Foreskin fibroblast (primary cell): ENCODE measurements at places on chromosomes 16 and 17.

DNA sequence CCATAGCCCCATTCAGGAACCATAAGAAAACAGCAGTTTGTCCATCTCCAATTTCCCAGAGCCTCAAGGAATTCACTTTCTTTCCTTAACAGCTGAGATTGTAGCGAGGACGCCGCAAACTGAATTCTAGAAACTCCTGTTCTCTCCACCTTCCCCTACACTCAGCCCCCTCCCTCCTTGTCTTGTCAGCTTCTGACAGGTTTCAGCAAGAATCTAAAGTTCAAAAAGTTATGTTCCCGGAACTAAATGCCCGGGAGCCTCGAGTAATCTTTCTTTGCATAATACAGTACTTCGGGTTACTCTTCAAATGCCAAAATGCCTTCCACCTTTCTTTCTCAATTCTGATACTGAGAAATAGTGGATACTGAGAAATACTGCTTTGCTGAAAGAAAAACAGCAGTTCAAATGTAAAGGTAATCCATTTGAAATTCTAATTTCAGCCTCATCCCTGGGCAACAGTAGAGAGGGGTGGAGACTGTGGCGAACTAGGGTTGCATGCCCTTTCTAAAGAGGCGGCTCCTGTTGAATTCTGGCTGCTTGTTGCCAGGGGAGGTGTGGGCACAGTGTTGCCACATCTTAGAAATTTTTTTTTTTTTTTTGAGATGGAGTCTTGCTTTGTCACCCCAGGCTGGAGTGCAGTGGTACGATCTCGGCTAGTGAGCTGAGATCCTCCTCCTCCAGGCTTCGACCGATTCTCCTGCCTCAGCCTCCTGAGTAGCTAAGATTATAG, 63.5 kb upstream of the USP7 start:
- no peak for DNase-seq

DNA sequence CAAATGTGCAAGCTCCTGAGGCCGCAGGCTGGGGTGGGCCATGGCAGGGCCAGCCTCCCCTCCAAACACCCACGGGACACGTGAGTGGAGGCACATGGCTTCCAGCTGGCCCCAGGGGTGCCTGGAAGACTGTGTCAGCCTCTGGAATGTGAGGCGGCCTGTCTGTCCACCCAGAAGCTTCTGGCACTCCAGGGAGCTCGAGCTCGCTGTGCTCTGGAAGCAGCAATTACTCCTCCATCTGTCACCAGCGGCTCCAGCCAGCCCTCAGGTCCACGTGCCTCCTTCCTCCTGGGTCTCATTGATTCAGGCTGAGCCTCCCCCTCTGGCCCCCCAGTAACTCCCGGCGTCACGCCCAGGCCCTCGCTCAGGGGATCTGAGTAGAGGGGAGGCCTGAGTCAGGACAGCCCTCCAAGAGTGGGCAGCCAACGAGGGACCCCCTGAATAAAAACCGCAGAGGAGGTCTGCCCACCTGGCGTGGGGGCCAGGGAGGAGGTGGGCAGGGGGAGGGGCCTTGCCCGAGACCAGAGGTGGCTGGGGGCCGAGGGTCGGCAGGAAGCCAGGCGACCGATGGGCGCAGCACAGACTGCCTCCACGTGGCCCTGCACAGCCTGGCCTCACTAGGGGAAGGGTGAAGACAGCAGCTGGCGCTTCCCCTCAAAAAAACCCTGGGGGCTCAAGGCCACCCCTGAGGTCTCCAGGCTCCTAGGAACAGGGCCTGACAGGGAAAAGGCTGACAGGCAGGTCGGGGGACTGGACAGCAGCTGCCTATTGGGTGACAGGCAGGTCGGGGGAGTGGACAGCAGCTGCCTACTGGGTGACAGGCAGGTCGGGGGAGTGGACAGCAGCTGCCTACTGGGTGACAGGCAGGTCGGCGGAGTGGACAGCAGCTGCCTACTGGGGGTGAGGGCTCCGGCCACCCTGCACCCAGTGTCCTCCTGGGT, 11.9 kb downstream of the PIEZO1 start:
- DNase-seq, result peak; percentile 97

GRCh38 chr17:51185763-51186332, 19.6 kb downstream of the NME2 start:
- no peak for DNase-seq

GRCh38 chr16:54677308-54677950, 253.2 kb upstream of the IRX5 start:
- DNase-seq, result no peak

GRCh38 chr17:30922235-30923030, 688 bp downstream of the ADAP2 start:
- DNase-seq, result no peak

DNA sequence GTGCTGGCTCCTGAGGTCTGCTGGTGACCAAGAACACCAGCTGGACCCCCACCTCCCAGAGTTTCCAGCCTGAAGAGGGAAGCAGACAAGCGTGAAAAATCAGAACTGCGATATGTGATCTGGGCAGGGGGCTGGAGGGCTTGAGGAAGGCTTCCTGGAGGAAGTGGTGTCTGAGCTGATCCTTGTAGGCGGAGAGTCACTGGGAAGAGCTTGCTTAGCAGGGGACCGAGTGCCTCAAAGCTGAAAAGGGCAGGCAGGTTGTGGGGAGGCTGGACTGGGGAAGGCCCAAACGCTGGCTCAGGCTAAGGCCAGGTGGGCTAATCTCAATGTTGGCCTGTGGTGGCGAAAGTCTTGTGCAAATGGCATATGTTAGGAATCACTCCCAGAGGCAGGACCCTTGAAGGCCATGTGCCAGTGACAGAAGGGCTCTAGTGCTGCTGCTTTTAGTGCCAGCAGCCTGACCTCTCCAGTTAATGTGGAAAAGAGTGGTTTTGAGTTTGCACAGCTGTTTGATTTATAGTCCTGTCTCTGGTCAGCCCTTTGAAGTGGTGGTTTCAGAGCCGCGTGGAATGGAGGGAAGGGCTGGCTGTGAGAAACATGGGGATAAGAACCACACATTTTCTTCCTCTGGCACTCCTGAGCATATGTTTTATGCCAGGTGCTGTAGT, 85.3 kb upstream of the LGALS9 start:
- no peak for DNase-seq

GRCh38 chr16:50988441-50988840, 162.6 kb downstream of the SALL1 start:
- DNase-seq, result no peak

DNA sequence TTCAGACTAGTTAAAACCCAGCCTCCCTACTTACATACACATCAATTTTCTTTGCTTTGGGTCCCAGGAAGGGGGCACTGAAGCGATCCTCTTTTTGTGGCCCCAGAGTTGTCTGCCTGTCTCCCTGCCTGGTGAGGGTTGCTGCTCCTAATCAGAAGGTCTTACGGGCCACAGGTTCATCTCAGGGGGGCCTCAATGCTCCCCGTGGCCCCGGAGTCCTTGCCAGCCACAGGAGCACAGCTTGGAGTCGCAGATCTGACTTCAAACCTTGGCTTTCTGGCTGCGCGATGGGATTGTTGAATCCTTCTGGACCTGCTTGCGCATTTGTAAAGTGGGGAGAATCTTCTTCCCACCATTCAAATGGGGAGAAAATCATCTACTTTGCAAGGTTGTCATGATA, 44.8 kb upstream of the MYH10 start:
- DNase-seq, result no peak

DNA sequence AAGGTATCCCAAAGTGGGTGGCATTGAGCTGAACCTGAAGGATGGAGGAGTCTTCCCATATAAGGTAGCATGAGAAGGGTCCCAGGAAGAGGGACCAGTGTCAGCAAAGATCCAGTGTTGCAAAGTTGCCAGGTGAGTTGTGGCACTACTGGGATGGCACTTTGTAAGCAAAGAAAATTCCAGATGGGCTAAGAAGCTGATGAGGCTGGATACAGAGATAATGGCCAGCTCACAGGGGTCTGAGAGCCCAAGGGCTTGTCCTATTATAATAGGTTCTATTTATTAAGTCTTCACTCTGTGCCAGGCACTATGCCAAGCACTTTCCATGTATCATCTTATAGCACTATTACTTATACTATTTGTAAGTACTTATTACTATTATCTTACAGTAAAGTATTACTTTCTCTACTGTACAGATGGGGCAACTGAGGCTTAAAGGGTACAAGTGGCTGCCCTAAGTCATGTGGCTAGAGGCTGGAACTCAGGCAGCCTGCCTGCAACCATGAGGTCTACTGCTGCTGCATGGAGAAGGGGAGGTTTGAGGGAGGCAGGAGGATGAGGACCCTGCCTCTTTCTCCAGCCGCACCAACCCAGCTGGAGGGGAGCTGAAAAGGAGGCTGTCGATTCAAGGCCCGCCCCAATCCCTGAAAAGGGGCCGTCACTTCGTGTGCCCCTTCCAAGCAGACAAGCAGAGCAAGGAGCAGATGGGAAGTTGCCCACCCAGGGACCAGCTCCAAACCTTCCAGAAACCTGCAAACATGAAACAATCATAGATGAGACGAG, 86.5 kb downstream of the C16orf78 start:
- DNase-seq, result no peak

GRCh38 chr17:17400070-17400469, 76.7 kb upstream of the MED9 start:
- DNase-seq, result no peak

- no peak for DNase-seq
These were observed 231.2 kb downstream of the PRKCA start for GRCh38 chr17:66533572-66533971.

GRCh38 chr17:75476271-75476671, 19.8 kb downstream of the TMEM94 start:
- no peak for DNase-seq

DNA sequence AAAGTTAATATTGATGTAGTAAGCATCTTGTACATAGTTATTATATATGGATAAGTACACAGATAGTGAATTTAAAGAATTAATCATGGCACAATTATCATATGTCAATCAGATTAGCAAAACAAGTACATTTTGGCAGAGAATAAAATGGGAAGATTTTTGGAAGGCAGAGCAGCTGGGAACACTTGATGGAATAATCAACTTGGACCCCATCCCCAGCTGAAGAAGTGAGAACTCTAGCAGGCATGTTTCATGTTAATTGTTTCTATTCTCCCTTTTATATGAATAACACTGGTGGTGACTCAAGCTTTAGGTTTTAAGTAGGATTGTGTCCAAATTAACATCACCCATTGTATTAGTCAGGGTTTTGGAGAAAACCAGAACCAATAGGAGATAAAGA, 198.7 kb downstream of the KCNJ2 start:
- no peak for DNase-seq

- DNase-seq, result no peak
These were observed 63.3 kb downstream of the GAN start for GRCh38 chr16:81378049-81378448.

DNA sequence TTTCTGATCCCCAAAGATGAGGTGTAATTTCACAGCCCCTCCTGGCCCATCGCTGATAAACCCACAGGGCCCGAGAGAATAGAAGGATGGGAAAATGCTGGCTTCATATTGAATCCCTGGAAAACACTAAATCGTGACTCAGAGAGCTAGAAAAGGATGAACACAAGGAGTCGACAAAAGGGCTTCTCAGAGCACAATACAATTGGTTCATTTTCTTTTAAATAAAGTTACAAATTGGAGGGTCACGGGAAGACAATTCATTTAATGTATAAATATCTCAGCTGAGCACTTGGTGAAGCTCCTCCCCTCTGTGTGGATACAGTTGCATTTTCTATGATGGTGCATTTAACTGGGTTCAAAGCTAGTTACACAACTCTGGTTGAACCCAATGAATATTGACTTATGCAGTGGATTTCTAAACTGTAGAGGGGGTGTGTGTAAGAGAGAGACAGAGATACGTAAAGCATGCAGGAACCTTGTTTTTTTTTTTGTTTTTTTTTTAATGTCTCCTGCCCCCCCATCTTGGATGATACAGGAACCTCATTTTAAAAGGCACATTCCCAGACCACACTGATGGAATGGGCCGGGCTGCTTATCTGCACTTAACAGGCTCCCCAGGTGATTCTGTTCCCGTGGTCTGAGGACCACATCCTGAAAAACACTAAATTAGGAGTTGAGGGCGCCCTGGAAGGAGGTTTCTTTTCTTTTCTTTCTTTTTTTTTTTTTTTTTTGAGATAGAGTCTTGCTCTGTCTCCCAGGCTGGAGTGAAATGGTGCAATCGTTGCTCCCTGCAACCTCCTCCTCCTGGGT, 14.1 kb downstream of the TTYH2 start:
- no peak for DNase-seq

DNA sequence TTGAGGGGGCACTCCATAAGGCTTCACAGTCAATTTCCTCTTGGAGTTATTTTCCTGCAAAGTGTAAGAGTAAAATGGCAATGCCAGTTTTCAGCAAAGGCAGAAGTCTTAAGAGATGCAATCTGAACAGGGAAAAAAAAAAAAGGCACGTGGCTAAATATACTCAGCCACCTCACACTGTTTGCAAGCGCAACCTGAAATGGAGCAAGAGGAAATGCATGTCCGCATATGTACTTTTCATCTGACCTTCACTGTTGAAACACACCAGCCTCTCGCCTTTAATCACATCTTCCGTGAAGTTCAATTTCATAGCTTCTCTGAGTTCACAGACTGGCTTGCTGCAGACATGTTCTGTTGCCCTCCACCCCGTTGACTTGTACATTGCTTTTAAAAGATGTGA, 101.4 kb downstream of the KATNIP start:
- no peak for DNase-seq
